ENCODE measurements at places on chromosomes 3 and 15. TPM values are rescaled to one million over a fixed set of nuclear protein-coding genes. Genes with fewer than 3 reads are reported as not detected.
A peak's percentile ranks its signal among the peaks of the same experiment; 100 is the strongest.

DNA sequence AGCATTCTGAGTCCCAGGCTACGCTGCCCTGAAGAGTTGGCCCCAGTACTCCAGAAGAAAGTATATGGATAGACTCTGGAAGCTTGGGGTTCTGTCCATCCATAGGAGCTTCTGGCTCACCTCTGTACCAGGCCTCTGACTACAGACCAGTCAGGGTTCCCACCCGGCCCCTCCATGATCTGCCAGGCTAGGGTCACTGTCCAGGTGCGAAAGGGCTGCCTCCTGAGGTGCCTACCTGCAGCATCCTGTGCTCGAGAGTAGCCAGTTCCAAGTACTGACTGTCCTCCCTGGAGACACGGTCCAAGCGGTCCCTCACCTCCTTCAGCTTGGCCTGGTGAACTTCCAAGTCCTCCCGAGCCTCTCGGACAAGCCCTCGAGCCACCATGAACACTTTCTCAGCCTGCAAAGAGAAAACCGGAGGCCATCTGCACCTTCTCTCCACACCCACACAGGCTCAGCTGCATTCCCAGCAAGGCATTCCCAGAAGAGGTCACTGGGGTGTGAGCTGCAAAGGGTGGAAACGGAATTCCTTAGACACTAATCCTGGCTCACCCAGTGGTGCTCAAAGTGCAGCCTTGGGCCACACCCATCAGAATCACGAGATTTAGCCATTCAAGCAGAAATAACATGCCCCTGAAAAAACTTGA is 3.7 kb upstream of the PLXNB1 start:
- peak; percentile 68 for DNase-seq

GRCh38 chr3:101117980-101118379 is 124.8 kb upstream of the ABI3BP start:
- no peak for DNase-seq

DNA sequence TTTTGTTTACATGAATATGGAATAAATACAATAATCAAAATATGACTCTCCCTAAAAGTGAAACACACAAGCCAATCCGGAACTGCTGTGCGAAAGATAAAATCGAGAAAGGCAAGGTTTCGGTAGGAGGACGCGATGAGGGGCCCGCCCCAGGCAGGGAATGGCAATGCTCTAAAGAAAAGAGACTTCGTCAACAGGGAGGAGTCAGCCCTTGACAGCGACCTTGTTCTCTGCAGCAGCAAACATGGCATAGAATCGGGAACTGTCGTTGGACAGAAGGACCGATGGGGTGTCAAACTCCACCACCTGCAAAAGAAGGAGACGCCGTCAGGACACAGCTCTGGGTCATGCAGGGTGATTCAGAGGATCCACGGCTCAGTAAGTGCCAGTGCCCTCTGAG is 36.4 kb upstream of the PARL start:
- no peak for DNase-seq

GRCh38 chr3:177479630-177480029 is 282.3 kb upstream of the TBL1XR1 start:
- no peak for DNase-seq

- no peak for DNase-seq
Measured at GRCh38 chr15:58136731-58137130, 1.4 kb upstream of the AQP9 start.

DNA sequence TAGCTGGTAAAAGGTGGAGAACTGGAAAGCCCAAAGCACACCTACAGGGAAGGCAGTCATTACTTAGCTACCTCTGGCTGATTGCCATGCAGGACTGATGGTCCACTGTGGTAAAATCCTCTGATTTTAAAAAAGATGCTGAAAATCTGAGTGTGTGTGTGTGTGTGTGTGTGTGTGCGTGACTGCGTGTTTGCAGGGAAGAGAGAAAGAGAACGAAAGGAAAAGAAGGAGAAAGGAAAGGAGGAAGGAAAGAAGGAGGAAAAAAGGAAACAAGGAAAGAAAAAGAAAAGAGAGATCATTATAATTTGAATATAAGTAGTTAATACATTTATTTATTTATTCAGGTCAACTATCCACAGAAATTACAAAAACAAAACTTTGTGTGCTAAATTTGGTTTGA is 488.7 kb upstream of the KCNMB2 start:
- DNase-seq, result no peak

DNA sequence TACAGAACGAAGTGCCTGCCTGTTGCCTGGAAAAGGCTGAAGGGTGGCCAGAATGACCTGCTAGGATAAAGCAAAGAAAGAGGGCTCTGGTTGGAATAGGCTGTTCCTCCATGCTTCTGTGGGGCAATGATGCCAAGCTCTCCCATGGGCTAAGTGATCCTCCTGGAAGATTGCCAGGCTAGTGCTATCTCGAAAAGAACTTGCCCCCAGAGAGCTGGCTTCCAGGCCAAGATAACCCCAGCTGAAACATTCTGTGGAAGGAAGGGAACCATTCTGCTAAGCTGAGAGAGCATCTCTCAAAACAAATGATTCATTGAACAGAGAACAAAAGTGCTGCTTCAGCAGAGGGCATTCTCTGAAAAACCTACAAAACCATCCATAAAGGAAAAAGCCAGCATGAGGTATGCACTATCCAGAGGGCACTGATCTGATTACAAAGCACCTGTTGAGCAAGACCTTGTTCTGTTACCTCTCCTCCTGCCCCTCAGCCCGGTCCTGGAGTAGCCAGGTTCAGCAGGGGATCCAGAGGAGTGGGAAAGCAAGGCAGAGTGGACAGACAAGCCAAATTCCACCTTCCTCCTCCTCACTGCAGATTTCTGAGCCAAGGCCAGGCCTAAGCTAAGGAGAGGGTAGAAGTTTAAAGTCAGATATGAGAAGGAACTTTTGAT is 31.9 kb upstream of the SPRED1 start:
- no peak for DNase-seq

DNA sequence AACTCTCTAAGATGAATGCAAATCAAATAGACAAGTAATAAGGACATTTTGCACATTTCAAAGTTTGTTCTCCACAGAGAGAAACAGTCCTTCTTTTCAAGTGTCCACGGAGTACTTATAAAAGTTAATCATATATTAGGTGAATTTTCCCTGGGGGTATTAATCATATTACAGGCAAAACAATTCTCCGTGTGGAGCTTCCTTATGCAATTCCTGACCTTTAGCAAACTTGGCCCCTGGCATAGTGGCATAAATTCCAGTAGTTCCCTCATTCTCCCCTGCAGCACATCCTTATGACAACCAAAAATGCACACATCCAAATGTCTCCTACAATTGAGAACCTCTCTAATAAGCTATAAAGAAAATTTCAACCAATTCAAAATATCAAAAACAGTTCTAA is 34.4 kb downstream of the FSIP1 start:
- DNase-seq, result no peak

Gene OPA1
- 81.7 TPM for total RNA-seq

Data from left colon (tissue), 2 donors.